Stimulated activated memory B cell treated with anti-CD40 and anti-IgM and Interleukin-4, amounts not matched to agents 10 μg/mL and 1 μg/mL and 100 μg/mL, for 72 hours (primary cell): ENCODE measurements at places on chromosomes 3 and 15.

DNA sequence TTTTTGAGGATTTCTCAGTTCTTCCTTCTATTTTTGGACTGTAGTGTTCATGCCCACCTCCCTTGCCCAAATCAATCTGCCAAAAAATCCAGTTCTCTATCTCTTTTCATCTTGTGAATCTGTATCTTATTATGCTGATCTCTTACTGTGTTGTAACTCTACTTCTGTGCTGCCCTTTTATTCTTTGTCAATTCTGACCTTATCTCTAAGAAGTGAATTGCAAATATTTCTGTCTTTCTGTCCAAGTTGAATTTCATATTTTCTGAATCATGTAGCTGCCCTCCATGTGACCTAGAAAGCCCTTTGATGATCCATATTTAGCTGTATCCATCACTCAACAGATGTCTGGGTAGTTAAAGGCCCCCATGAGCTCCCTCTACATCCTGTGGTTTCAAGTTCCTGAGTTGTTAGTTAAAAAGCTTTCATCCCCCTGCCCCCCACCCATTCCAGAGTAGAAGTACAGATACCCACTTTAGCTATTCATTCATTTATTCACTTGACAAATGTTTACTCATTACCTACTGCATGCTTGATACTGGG, 33.6 kb upstream of the ETV5 start:
- H3K36me3 ChIP-seq, result no peaks in the 10 kb centered on the region
- ATAC-seq, result no peak
- no peak overlapping the region for H3K4me3 ChIP-seq
- no peak overlapping the region for H3K27ac ChIP-seq
- no peaks in the 10 kb centered on the region for H3K27me3 ChIP-seq
- H3K4me1 ChIP-seq, result no peaks in the 10 kb centered on the region

- H3K27me3 ChIP-seq, result no peaks in the 10 kb centered on the region
- no peak overlapping the region for H3K27ac ChIP-seq
- peaks cover 29% of the 10 kb centered on the region for H3K4me1 ChIP-seq
- H3K4me3 ChIP-seq, result no peak overlapping the region
- ATAC-seq, result no peak
These were observed 9.8 kb downstream of the ANKRD28 start for GRCh38 chr3:15787941-15788340.

DNA sequence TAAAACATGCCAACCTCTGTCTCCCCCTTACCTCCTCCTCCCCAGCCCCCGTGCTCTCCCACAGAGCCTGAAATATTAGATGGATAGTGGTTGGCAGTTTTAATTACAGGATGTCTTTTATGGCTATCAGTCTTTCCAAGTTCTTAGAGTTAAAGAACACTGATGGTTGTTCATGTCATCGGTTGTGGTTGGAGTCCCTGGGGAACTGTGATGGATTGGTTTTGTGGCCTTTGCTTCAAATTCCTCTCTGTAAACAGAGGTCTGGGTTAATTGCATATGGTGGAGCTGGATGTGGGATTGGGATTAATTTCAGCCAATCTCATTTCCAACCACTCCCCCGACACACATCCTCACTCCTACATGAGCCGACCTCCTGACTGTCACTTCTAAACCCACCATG, 164.5 kb upstream of the PROK2 start:
- H3K36me3 ChIP-seq, result no peaks in the 10 kb centered on the region
- H3K27ac ChIP-seq, result no peak overlapping the region
- H3K4me3 ChIP-seq, result no peak overlapping the region
- ATAC-seq, result no peak
- H3K4me1 ChIP-seq, result no peaks in the 10 kb centered on the region

- peaks cover 11% of the 10 kb centered on the region for H3K36me3 ChIP-seq
- no peak overlapping the region for H3K4me3 ChIP-seq
- H3K27ac ChIP-seq, result no peak overlapping the region
- ATAC-seq, result no peak
- H3K4me1 ChIP-seq, result no peaks in the 10 kb centered on the region
These were observed 235.5 kb downstream of the CTNNB1 start for GRCh38 chr3:41434781-41435180.

DNA sequence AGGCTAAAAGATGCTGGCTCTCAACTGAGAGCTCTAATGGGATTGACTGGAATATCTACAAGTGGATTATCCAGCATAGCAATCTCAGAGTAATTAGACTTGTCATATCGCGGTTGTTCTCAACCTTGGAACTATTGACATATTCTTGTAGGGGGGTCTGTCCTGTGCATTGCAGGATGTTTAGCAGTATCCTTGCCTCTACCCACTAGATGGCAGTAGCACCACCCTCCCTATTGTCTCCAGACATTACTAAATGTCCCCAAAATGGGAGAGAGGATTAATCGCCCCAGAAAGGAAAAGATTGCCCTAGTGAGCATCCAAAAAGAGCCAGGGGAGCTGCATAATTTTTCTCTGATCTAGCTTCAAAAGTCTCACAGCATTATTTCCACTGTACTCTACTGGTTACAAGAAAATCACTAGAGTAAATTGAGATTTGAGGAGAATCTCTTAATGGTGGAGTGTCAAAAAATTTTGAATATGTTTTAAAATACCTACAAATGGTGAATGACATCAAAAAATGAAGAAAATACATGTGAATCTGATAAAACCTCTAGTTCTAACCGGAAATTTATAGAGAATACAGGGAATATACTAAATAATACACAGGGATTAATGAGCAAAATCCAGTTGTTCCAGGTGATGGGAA, 388.2 kb upstream of the AGTR1 start:
- no peaks in the 10 kb centered on the region for H3K36me3 ChIP-seq
- H3K4me3 ChIP-seq, result no peak overlapping the region
- peak; percentile 63 for ATAC-seq

GRCh38 chr15:95162069-95162468, 930.7 kb downstream of the MCTP2 start:
- H3K27me3 ChIP-seq, result no peaks in the 10 kb centered on the region
- no peaks in the 10 kb centered on the region for H3K36me3 ChIP-seq
- H3K4me1 ChIP-seq, result no peaks in the 10 kb centered on the region
- no peak overlapping the region for H3K4me3 ChIP-seq

DNA sequence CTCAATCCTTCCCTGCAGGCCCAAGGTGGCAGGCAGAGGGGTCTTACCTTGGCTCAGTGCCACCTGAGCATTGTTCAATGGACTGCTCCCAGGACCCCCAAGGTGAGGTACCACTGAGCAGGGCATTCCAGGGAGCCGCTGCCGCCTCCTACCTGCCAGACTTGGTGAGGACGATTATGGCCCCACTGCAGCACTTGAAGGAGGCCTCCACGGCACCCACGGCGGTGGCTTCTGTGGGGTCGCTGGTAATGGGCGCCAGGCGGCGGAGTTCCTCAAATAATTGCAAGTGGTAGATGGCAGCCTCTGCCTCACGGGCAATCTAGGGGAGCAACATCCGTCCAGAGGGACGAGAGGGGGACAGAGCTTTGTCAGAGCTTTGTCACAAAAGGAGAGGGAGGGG, 4.7 kb upstream of the GRAMD2A start:
- H3K27ac ChIP-seq, result peak overlapping the region; percentile 72
- no peak overlapping the region for H3K4me3 ChIP-seq
- H3K27me3 ChIP-seq, result peaks cover 12% of the 10 kb centered on the region
- H3K36me3 ChIP-seq, result peaks cover 85% of the 10 kb centered on the region
- H3K4me1 ChIP-seq, result peaks cover 66% of the 10 kb centered on the region

DNA sequence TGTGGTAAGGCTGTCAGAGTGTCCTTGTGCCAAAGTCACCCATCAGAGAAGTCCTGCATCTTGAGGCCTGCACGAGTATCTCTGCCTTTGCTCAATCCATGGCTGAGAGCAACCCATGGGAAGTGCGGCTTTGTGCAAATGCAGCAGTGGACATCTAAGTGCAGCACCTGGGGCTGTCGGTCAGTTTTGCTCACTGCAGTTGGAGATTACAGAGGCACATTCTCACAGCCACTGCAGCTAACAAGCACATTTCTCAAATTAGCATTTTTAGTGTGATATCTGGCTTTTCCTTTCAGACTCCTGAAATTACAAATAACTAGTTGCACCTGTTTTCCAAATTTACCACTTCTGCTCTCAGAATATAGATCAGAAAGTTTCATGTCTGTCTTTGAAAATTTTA, 81.5 kb upstream of the DAZL start:
- H3K36me3 ChIP-seq, result no peaks in the 10 kb centered on the region
- no peak overlapping the region for H3K4me3 ChIP-seq
- ATAC-seq, result no peak
- peaks cover 13% of the 10 kb centered on the region for H3K27me3 ChIP-seq
- no peak overlapping the region for H3K27ac ChIP-seq
- no peaks in the 10 kb centered on the region for H3K4me1 ChIP-seq

- ATAC-seq, result peak; percentile 47
- H3K4me1 ChIP-seq, result peaks cover 73% of the 10 kb centered on the region
These were observed 4.5 kb upstream of the PARP15 start for GRCh38 chr3:122572940-122573412.

DNA sequence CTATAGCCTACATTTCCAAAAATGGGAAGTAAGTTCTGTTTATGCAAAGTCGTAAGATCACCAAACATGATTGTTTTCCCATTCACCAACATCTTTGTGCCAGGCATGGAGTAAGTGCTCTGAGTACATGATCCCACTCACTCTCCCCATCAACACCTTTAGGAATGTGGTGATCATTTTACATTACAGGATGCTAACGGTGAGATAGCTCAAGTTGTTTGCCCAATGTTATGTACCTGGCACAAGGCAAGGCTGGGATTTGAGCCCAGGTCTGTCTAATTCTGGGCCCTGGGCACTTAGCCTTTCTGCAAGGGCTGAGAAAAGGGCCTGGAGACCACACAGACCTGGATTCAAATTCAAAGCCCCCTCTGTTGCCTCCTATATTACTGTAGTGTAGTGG, 581.7 kb upstream of the CFAP20DC start:
- H3K27me3 ChIP-seq, result peaks cover under 1% of the 10 kb centered on the region
- no peaks in the 10 kb centered on the region for H3K36me3 ChIP-seq
- no peak overlapping the region for H3K27ac ChIP-seq
